Activated naive CD4-positive, alpha-beta T cell treated with anti-CD3 and anti-CD28 coated beads, Interleukin-2, amount 50 U/mL, for 72 hours (primary cell): ENCODE measurements at places on chromosomes 12 and 14. TPM values are rescaled to one million over a fixed set of nuclear protein-coding genes. Genes with fewer than 3 reads are reported as not detected.

PMCH gene
- total RNA-seq = 0.35 TPM

DNA sequence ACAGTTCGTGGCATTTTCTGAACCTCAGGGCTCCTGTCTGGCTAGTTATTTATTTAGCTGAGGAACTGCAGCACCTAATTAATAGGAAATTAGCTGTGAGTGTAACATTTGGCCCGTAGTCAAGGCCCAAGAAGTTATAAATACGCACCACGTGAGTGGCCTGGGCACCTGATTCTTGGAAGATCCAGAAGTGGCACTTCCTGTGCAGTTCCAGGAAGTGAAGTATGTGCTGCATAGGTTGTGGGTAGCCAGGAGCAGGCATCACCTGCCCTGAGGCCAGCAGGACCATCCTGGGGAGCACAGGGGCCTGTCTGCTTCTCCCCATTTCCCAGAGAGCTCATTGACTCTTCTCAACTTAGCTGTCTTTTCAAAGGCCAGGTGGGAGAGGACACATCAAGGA, 255.6 kb downstream of the NRXN3 start:
- no peak for DNase-seq

DNA sequence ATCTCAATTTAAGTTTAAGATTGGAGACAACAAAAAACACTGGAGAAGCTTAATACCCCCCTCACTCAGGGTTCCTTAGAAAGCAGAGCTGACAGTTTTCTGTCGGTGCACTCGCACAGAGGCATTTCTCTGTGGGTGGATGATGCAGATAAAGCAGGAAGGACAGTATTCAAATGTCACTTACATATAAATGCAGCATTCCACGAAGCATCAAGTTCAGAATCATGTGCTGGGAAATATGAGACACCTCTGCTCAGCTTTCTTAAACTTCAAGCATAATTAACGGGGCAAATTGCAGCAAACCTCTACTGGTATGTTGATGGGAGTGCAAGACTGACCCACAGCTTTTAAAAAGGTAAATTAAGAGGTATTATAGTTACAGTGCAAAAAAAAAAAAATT, 68.7 kb downstream of the DICER1 start:
- DNase-seq = no peak

GRCh38 chr14:96225745-96226151, 21.1 kb downstream of the BDKRB2 start:
- DNase-seq = no peak

DNA sequence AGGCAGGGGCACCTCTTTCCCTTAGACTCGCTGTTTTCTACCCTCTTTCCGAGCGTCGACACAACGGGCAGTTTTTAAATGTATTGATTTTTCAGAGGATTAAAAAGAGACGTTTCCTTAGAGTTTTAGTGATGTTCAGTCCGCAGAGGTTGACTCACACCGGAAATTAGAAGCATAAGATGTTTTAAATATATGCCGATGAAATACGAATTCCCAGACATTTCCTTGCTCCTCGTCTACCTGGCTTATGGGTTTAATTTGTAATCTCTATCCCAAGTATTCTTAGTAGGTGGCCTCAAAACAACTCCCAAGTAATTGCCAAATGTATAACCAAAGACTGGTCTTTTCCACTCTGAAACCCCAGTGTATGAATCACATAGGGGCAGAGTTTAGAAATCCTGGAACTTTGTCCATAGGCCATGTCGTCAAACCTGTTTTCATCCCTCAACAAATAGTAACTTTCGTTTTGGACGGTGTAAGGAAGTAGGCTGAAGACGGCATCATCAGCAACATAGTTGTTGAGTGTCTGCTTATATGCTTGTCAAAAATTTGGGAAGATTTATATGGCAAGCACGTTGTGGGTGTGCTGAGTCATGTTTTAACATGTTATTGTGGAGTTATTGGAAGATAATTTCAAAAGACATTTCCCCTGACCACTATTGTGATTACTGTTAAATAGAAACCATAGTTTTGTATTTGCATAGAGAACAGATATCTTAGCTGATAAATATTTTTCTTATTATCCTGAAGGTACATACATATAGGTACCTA, 824 bp downstream of the TBK1 start:
- no peak for DNase-seq

DNA sequence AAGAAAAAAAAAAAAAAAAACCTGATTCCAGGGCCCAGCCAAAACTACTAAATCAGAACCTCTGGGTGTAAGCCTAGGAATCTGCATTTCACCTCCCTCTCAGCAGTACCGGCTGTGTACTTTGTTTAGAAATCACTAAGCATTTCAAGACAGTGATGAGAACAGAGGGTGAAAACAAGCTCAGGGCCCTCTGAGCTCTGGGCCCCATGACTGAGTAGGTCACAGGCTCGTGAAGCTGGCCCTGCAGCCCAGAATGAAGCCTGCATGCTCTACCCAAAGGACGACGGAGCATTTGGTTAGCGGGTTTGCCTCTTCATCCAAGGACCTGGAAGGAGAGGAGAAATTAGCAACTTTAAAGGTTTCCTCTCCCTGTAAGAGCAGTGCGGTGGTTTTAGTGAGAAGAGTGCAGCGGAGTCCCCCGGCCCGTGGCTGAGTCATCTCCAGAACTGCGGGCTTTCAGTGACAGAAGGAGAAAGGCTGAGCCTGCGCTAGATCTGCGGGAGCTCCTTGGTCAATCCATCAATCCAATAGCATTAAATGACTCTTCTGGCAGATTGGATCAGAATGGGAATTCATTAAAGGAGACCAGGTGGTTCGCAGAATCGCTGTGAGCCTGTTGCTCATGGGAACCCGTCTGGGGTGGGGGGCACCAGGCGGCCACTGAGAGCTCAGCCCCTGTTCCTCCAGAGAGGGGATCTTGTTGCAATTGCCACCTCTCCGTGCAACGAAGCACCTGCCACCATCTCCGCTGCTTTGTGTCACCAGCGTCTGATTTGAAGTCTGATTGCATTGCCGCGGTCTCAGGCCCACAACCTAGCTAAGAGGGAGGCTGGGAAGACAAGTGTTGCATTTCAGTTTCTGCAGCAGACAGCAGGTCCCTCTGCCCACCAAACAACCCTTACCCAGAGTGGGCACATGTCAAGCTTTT, 7.3 kb downstream of the IL31 start:
- peak; percentile 40 for DNase-seq
